ENCODE measurements at places on chromosomes 12 and 14.
A peak's percentile ranks its signal among the peaks of the same experiment; 100 is the strongest.

GRCh38 chr12:69916544-69917235 is 91.7 kb downstream of the MYRFL start:
- no peak for DNase-seq

DNA sequence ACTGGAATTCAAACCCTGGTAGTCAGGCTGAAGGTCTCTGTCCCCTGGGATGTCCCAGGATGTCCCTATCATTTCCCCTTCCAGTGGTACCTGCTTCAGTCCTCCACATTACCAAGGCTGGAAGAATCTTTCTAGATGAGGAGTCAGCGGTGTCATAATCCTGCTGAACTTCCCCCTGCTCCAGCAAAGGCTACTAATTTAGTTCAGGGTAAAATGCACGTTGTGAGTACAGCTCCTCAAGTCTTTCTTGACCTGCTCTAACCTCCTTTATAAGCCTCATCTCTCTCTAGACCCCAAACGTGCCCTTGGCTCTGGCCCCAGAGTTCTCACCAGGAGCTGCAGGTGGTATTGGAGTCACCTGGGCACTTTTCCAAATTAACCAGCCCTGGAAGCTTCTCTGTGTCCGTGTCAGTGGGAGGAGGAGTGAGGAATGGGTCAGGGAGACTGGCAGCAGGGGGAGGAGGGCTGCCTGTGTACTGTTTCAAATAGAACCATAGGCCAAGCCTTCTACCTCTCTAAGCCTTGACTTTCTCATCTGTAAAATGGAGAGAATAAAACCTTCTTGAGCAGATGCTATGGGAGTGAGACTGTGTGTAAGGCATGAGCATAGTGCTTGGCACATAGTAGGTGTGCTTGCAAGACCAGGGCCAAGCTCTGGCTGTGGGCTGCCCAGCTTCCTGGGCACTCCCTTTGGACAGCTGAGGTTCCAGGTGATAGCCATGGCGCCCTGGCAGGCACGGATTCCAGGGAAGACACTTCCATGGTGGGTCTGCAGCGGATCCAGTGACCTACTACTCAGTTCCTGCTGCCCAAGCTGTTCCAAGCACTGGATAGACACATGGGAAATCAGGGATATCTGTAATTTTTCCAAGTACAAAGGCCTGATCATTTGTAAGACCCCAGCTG is 24.5 kb downstream of the ASB2 start:
- DNase-seq, result peak; percentile 32

GRCh38 chr12:51496895-51497294 is 72.3 kb downstream of the SLC4A8 start:
- DNase-seq, result no peak

- DNase-seq, result peak; percentile 81
Observed at GRCh38 chr12:85057370-85057963, 21.3 kb downstream of the LRRIQ1 start.

DNA sequence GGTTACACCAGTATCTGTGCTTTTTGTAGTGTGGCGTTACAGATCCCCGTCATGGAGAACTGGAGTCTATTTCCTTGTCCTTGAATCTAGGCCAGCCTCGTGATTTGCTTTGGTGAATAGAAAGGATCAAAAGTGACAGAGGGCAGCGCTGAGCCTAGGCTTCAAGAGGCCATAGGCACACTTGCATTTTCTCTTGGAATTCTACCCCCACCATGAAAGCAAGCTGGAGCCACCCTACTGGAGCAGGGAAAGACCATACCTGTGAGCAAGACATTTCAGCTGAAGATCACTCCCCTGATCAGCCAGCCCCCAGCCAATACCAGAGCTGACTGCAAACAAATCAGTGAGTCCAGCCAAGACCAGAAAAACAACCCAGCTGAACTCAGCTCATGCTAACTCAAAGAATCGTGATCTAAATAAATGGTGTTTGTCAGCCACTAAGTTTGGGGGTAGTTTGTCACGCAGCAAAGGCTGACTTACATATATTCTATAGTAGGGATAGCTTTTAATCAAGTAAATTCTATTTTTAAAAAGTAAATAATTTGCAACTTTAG is 521.9 kb upstream of the TBX3 start:
- DNase-seq, result peak; percentile 13
